ENCODE measurements at places on chromosomes 7 and 10.
A peak's percentile ranks its signal among the peaks of the same experiment; 100 is the strongest.

- no peak for DNase-seq
Observed at GRCh38 chr7:27144781-27145164, 1.3 kb upstream of the HOXA5 start.

GRCh38 chr10:78660446-78661106, 408.2 kb upstream of the ZMIZ1 start:
- no peak for DNase-seq

DNA sequence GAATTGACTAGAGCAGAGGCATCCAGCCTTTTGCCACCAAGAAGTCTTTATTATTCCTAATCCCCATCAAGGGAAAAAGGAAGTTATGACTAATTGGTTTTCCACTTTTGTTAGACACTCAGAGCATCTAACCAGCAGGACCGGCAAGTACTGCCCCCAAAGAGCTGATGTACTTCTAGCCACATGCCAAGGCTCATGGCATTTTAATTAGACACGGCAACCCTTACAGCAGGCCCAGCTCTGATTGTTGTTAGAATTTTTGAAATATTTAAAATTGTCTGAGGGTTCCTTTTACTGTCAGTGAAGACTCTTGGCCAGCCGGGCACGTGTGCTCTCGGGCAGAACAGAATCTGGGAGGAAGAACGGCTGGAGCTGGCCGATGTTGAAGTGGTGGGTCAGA, 114.8 kb downstream of the SPAG6 start:
- no peak for DNase-seq

- DNase-seq = no peak
Observed at GRCh38 chr10:4154191-4154715, 369.2 kb upstream of the KLF6 start.

DNA sequence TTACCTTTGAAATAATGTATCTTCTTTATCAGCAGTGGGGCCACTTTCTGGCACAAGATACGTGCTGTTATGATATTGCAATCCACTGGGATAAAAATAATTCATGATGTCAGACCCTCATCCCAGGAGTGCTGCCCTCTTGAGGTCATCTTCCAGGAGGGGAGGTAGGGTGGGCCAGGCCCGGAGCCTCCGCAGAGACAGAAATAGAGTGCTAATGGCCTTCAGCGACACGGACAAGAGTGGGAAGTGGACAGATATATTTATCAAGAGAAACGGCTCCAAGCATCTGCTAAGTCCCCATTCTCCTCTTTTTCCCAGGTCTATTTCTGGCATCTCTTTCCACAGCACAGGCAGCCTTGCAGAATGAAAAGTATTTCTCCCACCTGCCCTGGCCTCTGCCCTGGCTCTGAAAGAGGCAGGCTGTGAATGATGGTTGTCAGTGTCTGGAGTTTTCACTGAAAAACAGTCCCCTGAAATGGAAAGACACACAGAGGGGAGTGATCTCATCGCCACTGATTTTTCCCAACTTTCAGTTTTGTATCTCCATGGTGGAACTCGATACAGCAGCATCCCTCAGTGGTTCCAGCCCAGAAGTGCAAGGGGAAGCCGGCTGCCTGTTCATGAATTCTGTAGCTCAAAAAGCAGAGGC, 251.7 kb upstream of the MYO3A start:
- DNase-seq = no peak

DNA sequence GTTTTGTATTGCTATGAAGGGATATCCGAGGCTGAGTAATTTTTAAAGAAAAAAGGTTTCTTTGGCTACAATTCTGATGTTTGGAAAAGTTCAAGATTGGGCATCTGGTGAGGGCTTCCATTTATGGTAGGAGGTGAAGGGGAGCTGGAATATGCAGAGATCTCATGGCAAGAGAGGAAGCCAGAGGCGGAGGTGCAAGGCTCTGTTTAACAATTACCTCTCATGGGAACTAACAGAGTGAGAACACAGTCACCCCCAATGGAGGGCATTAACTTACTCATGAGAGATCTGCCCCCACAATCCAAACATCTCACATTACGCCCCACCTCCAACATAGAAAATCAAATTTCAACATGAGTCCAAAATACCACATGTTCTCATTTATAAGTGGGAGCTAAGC, 62.0 kb downstream of the AKR1D1 start:
- no peak for DNase-seq

- DNase-seq = peak; percentile 9
Observed at GRCh38 chr10:6274040-6274439, 71.3 kb downstream of the PFKFB3 start.

- no peak for DNase-seq
Observed at GRCh38 chr7:18647582-18647981, 152.0 kb downstream of the HDAC9 start.

GRCh38 chr7:29859524-29860185, 53.3 kb downstream of the WIPF3 start:
- DNase-seq = no peak

GRCh38 chr10:127133672-127134500, 62.5 kb downstream of the INSYN2A start:
- DNase-seq = no peak

- no peak for DNase-seq
Observed at GRCh38 chr10:23376229-23376655, 31.6 kb upstream of the C10orf67 start.

DNA sequence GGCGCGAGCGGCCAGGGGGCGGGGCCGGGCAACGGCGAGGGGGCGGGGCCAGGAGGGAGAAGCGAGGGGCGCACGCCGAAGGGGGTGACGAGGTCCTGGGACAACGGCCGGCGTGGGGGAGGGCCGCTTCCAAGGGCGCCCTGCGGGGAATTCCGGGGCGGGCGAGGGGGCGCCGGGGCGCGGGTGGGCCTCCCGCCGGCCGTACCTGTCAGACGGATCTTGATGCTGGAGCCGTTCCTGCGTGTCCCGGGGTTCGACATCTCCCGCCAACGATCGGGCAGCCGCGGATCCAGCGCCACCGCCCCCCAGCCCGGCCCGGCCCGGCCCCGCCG, 421 bp downstream of the SMURF1 start:
- DNase-seq = no peak

GRCh38 chr7:97024209-97025129, at the start of gene DLX5:
Gene DLX5 (minus strand): TSS chr7:97024831. CDS start chr7:97024623, 208 bp downstream.
- DNase-seq = no peak

GRCh38 chr10:24009736-24010135, 199.2 kb upstream of the KIAA1217 start:
- no peak for DNase-seq

DNA sequence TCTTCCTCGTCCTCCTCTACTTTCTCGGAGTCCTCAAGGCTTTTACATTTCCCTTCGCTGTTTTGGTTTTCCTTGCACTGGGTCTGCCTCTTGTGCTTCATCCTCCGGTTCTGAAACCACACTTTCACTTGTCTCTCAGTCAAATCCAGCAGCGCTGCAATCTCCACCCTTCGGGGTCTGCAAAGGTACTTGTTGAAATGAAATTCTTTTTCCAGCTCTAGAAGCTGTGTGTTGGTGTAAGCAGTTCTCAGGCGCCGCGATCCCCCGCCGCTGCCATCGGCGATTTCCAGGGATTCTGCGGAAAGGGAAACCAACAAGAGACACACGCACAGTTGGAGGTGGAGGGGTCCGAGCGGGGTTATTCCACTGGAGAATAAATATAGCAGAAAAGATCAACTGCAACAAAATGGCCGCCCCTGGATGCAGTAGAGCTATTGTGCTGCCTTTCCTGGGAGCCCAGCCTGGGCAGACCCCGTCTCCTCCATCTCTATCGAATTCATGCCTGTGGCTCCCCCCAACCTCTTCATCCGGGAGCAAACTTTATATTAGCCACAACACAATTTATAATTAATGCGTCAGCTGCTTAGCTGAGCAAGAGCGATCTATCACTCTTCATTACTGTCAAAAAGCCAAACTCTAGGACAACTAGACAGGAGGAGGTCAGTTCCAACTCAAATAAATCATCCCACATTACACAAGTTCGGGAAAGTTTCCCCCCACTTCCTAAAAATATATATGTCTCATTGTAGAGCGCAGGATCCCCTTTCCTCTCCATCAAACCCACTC, 1.1 kb downstream of the HOXA2 start:
- no peak for DNase-seq

- DNase-seq = peak; percentile 14
Observed at GRCh38 chr10:30374353-30374752, 25.3 kb upstream of the MTPAP start.

DNA sequence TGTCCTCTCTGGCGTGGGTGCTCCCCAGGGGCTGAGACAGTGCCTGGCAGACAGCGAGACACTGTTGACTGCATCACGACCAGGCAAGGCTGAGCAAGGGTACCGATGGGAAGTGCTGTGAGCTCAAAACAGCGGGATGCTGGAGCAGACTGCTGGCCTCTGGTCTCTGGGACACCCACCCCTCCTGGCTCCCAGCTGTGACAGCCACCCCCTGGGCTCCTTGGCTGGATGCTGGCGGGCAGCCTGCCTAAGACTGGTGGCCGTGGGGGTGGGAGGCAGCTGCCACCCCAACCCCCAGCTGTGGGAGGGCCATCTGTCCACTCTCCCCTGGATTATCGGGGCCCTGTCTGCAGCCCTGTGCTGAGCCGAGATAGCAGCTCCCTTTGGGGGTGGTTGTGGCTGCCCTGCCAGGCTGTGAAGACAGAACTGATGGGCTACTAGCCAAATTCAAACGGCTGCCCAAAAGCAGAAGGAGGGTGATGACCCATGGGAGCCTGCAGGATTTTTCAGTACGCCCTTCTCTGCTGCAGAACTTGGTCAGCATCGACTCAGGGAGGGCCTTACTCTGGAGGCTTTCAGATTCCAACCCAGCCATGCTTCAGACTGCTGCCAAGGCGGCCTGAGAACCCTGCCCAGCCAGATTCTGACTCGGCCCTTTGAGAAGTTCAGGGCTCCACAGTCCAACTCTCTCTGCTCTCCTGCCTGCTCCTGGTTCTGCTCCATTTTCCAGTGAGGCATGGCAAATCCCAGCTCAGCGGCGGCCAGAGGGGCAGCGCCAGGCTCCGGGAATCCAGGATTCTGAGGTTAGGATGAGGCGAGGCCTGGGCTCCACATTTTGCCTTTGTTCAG, 125.3 kb downstream of the NEURL1 start:
- DNase-seq = no peak

DNA sequence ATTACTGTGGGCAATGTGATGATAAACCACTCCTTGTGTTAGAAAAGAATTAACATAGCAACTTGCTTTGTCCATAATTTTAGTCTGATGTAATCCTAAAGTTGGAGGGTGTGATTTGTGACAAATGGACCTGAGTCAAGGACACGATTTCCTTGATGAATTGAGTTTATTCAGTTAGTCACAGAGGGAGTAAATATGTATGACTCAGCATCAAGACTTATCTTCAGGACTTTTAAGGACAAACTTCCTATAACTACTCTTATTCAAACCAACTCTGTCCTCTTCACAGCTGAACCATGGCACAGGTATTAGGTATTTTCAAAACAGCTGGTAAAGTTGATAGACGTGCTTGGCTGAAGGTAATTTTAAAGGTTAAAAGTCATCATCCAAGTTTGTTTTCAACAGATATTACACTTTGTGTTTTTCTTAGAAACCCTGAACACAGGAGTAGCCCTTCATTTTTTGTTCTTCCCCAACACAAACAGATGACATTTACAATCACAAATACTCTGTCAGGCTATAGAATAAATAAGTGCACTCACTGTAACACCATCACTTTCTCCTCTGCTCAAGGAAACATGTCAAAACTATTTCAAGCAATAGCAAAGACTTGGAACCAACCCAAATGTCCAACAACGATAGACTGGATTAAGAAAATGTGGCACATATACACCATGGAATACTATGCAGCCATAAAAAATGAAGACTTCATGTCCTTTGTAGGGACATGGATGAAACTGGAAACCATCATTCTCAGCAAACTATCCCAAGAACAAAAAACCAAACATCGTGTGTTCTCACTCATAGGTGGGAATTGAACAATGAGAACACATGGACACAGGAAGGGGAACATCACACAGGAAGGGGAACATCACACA, 54.5 kb downstream of the COA1 start:
- DNase-seq = no peak

DNA sequence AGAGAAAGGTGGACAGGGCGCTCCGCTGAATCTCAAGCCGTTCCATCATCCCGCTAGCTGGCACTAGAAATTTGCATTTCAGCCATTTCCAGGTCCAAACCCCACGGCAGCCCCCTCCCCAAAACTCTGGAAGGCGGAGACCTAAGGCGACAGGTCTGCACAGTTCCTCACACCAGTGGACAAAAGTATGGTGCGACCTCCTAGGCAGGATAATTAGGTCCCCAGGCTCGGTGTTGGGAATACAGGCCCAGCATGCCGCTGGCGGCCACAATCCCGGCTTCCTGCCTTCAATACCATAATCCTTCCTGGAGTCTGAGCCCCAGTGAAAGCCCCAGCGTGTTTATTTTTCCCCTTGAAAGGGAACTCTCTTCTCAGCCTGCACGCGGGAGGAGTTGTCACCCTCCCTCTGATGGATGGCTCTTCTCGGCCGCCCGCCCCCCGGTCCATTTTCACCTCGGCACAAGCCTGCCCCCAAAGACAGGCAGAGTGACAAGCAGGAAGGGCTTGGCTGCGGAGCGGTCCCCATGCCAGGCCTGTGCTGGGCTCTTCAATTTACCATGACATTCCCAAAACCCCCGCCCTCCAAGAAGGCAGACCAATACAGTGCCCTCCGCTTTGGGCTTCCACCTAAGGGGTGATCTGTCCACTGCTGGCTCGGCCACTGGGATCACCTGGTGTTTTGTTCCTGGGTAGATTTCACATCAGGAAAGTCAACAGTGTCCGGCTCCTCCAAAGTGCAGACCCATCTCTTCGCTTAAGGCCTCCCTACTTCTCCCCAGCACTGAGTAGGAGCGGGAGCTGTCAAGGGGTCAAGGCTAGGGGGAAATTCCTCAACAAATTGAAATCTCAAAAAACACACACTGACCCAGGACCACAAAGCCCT, 2.2 kb downstream of the FGFR2 start:
- no peak for DNase-seq

- DNase-seq = no peak
Observed at GRCh38 chr7:117944886-117945285, 71.6 kb upstream of the CTTNBP2 start.
